ENCODE measurements at places on chromosomes 5 and 9.

- DNase-seq, result no peak
Measured at GRCh38 chr9:22332202-22332601, 114.4 kb upstream of the DMRTA1 start.

- DNase-seq, result no peak
Measured at GRCh38 chr9:17829064-17829463, 250.2 kb downstream of the SH3GL2 start.

- DNase-seq, result no peak
Measured at GRCh38 chr9:32590898-32591297, 17.9 kb upstream of the NDUFB6 start.

DNA sequence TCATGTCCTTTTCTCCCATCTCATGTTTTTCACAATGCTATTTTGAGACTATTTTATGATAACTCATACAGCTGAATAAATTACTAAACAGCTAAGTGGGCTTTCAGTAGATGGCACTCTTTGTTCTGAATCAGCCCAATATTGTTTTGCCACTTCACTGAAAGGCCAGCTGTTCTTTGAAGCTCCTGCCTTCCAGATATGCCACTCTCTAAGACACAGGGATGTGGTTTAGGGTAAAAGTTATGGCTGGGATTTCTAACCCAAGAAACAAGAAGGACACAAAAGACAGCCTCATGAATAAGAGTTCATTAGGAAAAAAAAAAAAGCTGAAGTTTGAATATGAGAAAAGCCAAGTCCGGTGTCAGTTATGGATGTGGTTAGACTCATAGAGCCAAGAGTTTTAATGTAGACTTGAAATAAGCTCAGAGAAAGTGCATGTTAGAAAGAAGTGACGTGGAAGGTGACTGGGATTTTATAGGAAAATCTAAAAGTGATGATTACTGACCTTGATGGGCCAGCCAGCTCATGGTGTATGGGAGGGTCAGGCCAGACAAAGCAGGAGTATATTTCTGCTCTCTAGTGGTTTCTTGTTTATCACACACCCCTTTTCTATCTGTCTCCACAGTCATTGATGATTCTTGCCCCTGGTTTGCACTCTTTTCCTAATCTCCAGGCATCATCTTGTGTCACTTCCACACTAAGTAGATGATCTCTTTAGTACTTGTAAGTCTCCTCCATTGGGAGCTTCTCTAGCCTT, 488.5 kb downstream of the NR2F1-AS1 start:
- no peak for DNase-seq

GRCh38 chr9:93263334-93264229, 79.6 kb downstream of the WNK2 start:
- DNase-seq, result no peak

GRCh38 chr9:86389628-86390027, 35.4 kb upstream of the TUT7 start:
- DNase-seq, result no peak

DNA sequence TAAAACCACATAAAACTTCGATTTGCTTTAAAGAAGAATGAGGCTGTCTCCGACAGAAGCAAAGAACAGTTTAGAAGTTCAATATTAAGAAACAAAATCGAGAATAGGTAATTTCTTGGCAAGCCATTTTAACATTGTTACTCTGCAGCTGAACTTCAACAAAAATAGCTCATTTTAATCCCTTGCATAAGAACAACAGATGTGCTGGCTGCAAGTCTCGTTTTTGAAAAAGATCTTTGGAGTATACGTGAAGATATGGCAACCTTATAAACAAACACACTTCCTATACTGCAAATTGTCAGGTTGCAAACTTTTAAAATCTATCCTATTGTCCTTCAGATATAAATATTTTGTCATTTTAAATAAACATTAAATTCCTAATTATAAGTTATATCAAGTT, 71.5 kb downstream of the FBN2 start:
- DNase-seq, result no peak
